ENCODE measurements at places on chromosomes 2 and 18.

DNA sequence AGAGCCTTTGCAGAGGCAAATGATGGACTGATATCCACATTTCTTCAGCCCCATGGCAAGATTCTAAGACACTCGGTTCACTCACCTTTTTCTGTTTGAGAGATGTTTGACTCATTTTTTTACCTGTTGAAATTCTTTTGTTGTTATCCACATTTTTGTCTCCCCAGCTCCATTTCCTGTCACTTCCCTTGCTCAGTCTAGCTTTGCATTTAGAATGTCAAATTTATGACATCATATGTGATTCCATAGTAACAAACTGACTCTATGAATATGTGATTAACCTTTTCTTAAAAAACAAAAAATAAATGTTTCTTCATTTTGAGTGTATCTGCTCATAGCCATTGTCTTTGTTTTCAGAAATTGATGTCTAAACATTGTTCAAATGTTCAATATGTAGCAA is at the start of gene NT5C1B:
NT5C1B (minus strand) TSS at position 216 of the 400 bp plus-strand sequence; CDS start at position 115, 101 bp downstream.
- DNase-seq = no peak

GRCh38 chr2:206716623-206717022 is 1.6 kb downstream of the DYTN start:
- no peak for DNase-seq

- no peak for DNase-seq
Measured at GRCh38 chr2:60608679-60609078, 55.2 kb upstream of the BCL11A start.

DNA sequence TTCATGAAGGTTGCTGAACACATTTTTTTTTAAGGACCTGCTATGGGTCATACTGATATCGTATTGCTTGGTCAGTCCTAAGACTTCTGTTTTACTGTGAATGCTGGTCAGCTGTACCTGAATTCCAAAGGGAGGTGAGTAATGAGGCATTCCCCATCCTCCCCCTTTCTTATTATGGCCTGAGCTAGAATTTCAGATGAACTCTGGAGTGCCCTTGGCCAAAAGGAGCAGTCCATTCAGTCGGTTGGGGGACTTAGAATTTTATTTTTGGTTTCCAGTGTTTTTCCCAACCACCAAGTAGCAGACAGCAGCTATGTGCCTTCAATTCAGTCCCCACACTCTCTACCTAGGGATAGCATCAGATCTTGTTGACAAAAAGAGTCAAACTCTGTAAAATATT is 26.9 kb upstream of the PDCL3 start:
- no peak for DNase-seq

- no peak for DNase-seq
Measured at GRCh38 chr2:107633580-107634147, 193.0 kb upstream of the RGPD4 start.

- no peak for DNase-seq
Measured at GRCh38 chr2:28083476-28083875, 192.9 kb downstream of the BABAM2 start.

DNA sequence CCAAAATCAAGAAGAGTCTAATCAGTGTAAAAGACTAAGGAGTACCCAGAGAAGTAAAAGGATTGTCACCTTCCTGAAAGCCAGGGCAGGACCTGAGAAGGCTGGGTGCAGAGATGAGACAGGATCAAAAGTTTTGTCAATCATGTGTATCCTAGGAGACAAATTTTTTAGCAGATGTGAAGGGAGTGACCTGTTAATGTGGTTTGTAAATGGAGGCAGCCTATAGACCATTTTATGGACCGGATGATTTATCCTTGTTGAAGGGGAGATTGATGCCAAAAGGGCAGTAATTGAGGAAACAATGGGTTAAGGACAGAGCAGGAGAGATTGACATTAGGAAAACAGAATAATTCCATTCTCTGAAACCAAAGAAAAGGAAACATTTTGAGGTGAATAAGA is 813 bp downstream of the NDC80 start:
- DNase-seq = no peak

DNA sequence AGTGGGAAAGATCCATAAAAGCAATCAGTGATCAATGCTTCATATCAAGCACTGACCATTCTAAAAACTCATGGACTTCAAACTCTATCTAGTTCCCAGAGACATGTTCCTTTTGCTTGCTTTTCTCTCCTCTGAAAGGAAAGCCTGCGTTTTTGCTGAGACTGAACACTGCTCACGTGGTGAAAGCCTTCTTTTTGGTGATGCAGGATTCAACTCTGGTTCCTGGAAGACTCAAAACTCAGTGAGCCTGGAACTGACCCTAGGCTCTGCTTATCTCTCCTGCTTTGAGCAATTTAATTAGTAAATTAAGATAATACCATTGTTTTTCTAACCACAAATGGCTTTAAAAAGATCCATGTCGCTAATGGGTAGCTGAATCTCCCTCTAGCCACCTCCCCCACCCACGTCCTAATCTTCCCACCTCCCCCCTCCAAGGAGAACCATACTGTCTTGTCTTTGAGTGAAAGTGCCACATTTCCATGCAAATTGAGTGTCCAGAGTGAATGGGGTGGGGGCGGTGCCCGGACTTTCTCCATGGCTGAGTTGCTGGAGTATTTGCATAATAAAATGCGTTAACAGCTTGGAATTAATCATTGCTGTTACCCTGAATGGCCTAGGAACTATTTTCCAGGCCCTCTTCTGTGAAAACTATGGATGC is 130.5 kb downstream of the BCL11A start:
- no peak for DNase-seq

- no peak for DNase-seq
Measured at GRCh38 chr18:4207383-4207985, 247.6 kb downstream of the DLGAP1 start.

DNA sequence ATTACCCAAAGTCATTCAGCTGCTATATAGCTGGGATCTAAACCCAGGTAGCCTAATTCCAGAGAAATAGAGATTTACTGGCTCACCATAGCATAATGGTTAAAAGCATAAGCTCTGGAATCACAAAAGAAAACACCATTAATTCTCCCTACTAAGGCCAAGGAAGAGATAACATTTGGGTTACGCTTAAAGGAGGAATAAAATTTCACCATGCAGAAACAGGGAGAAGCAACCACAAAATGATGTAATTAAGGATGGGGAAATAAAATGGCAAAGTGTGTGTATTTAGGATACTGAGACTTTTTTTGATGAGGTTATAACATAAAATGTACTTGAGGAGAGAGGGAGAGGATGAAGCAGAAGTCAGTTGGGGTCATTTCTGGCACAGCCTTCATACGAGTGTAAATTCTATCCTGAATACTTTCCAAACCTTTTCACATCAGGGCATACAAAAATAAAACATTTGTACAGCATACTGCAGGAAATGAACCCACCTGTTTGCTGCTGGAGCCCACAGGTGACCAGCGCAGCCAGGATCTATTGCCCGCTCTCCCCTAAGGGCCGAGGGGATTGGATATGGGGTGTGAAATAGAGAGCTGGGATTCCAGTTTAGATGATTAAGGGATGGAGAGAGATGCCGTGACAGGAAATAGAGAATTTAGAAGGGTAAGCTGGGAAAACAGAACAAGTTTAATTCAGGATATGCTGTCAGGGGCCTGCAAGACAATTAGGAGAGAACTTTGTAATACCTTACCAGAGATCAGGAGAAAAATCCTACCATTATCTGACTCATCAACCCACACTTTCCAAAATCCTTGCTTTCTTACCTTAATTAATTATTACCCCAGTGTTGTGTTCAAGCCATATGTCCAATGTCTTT is 43.8 kb upstream of the SERTAD2 start:
- no peak for DNase-seq
